ENCODE measurements at places on chromosomes 12 and 14.

DNA sequence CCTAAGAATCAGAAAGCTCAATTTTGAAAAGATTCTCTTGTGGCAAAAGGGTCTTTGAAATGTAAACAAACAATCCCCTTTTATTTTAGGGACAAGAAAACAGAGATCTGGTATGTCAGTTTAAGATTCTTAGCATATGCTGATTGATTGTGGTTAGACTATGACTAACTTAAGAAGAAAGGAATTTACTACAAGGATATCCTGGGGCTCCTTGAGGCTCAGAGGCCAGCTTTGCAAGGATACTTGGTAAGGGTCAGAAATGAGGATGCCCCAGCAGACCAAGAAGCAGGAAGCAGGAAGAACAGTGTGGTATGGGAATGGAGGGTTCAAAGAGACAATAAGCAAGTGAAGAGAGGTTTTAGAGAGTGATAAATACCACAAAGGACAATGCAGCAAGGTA, 474.6 kb downstream of the ETNK1 start:
- no peak for DNase-seq

GRCh38 chr12:49008943-49009342, 9.6 kb downstream of the PRKAG1 start:
- DNase-seq = no peak

DNA sequence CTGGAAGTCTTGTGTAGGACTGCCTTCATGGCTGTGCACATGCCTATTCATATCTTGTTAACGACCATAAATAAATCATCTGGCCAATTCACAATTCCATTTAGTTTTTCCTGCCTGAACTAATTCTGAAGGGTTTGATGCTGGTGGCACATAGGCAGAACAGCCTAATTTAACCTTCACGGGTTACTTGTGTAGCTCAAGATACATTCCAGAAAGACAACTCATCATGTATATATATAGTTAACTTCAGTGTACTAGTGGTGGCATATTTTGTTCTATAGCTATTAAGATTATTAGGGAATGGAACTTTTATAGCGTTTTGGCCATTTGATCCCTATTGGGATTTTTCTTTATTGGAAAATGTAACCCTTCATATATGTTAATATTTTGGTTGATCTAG, 31.4 kb downstream of the CFAP54 start:
- DNase-seq = no peak

- DNase-seq = no peak
Observed at GRCh38 chr12:102438047-102438826, 42.1 kb downstream of the IGF1 start.

DNA sequence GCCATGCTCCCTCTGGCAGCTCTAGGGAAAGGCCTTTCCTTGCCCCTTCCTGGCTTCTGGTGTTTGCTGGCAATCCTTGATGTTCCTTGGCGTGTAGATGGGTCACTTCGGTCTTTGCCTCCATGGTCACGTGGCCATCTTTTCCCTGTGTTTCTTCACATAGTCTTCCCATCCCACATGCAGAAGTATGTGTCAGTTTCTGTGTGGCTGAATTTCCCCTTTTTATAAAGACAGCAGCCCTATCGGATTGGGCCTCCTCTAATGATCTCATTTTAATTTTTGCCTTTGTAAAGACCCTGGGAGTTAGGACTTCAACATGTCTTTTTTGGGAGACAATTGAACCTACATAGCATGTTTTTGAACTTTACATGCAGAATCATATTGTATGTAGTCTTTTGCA, 107.2 kb upstream of the FGD4 start:
- DNase-seq = no peak

DNA sequence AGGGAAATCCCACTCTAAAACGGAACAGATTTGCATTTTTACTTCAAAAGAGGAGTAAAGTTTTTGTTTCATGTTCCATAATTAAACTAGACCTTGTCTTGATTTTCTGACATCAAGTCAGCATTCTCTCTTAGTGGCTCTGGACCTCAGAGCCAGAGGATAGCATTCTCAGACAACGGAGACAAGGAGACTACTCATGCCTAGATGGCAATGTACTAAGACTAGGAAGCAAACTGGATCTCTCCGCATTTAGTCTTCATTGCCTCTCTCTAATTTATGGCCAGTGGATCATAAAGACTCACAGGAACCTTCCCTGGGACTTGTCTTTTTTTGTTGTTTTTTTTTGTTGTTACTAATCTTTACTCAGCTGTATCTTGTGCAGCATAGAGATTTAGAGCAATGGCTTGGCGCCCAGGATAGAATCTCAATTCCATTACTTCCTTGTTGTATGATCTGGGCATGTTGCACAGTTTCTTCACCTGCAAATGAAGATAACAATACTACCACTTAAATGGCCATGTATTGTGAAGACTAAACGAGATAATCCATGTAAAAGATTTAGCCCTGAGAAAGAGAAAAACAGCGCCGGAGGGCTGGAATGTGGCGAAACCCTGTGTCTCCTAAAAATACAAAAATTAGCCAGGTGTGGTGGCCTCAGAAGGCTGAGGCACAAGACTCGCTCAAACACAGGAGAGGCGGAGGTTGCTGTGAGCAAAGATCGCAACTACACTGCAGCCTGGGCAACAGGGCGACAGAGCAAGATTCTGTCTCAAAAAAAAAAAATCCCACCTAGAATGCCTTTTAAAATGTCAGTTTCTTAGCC, 4.0 kb upstream of the GEMIN2 start:
- peak; percentile 34 for DNase-seq

- DNase-seq = no peak
Observed at GRCh38 chr14:53054457-53054856, 98.7 kb downstream of the DDHD1 start.

- no peak for DNase-seq
Observed at GRCh38 chr14:78986989-78987388, 816.8 kb downstream of the NRXN3 start.

DNA sequence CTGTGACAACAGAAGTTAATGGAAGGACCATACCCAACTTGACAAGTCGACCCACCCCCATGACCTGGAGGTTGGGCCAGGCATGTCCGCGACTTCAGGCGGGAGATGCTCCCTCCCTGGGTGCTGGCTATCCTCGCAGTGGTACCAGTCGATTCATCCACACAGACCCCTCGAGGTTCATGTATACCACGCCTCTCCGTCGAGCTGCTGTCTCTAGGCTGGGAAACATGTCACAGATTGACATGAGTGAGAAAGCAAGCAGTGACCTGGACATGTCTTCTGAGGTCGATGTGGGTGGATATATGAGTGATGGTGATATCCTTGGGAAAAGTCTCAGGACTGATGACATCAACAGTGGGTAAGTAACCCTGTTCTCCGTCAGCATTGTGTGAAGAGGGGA, 220.1 kb downstream of the NAV3 start:
- no peak for DNase-seq

DNA sequence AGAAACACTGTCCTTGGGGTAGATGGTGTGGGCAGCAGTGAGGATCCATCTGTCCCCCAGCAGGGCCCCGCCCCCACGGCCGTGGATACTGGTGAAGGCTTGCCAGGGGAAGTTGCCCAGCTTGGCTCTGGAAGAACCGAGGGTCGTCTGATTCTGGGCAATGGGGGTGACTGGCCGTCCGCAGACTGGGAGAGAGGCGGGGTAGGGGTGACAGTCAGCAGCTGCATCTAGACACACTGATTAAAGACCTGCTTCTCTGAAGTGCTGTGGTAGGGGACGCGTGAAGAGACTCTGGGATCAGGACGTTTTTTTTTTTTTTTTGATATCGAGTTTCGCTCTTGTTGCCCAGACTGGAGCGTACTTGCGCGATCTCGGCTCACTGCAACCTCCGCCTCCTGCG, 4.7 kb upstream of the C1R start:
- DNase-seq = no peak

DNA sequence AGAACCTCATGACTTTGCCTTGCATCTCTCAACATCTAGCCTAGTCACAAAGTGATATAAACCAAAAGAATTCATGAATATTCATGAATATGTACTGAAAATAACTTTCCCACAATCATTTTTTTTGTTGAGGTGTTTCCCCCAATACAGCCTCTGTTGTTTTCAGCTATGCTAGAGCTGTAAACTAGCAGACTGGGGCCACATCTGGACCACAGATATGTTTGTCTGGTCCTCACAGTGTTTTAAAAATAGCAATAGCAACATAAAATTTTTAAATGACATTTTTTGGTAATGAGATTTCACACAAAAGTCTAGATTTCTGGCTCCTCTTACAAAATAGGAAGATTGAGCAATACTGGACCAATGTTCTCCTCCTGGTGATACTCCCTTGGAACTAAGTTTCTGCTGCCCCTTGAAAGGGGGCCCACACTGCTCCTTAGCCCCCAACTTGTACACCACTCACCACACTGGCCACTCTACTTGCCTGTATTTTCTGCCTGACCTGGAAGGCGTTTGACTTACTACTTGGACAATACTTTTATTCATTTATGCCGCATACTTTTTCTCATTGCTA, 81.2 kb downstream of the BMP4 start:
- no peak for DNase-seq

GRCh38 chr14:68084256-68084655, 264.7 kb downstream of the RAD51B start:
- DNase-seq = no peak

DNA sequence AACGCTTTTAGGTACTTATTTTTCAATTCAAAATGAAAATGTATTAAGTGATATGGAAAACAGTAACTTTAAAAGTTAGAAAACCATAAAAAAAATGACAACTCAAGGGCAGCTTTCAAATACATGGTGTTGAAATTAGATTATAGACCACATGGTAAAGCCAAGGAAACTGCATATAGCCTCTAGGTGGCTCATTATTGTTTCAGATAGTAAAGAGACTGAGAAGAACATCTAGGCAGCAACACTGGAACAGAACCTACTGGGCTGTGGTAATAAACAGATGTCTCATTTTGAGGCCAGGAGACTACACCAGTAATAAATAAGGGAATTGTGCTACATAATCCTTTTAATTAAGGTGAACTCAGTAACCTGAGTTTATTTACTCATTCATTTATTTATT, 13.0 kb downstream of the FBXO33 start:
- DNase-seq = no peak

GRCh38 chr14:84482256-84483071, 1047.5 kb upstream of the FLRT2 start:
- no peak for DNase-seq

DNA sequence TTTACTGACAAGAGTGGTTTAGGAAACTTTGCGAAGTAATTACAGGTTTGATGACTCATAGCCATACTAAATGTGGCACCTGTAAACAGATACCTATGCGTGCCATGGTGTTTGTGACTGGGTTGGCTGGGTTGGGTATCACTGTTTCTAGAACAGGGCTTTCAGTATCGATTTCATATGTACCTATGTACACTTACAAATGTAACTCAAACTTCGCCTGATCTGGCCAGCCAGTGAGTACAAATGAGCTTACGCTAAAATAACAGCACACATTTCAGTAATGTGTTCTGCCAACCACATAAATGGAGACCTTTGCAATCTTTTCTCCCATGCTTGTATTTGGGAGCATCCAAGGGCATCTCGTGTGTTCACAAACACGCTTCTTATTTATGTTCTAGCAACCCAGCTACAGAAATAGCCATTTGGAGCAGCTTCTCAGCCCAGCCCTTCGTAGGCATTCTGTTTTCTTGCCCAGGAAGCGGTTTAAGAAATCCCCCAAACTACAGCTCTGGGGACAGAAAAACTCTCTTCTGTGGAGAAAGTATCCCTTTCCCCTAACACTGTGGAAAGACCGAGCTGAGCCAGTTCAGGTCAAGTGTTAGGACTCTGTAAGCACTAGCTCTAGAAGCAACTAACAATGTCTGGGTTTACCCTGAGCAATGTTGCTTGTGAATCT, 42.3 kb upstream of the MDM1 start:
- peak; percentile 67 for DNase-seq

- DNase-seq = peak; percentile 99
Observed at GRCh38 chr14:35046048-35046750, at the start of gene FAM177A1. TSS of gene FAM177A1 (plus strand) at chr14:35046272. CDS start at chr14:35046464, 192 bp downstream.

DNA sequence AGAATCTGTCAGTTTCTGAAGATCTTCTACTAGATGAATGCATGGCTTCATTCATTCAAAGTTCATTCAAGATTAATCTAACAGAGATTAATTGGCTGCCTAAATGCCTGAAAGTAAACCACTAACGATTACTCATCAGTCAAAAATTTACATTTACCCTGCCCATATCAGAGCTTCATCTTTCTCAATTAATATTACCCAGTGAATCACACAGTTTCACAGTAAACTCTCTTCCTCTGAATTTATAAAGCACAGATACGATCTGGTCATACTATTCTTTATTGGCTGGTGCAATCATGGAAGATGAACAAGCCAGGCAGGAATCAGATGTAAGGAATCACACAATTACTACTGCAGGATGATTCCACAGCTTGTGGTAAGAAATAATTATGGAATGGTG, 377.7 kb downstream of the SLC16A7 start:
- DNase-seq = no peak

DNA sequence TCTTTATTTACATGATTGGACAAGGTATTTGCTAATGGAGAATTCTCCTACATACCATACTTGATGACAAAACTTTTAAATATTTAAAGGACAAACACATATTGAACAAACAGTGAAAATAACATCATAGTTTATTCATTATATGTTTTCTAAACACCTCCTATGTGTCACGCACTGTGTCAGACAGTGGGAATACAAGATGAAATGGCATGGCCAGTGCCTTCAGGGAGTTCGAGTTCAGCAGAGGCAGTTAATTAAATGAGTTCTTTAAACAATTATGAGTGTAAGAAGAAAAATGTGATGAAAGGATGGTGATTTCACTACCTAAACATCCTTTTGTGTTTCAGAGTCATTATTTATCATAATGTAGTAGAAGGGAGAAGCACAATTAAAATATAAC, 159.8 kb downstream of the KCNH5 start:
- DNase-seq = no peak

- no peak for DNase-seq
Observed at GRCh38 chr12:128521981-128522380, 255.0 kb downstream of the TMEM132C start.

DNA sequence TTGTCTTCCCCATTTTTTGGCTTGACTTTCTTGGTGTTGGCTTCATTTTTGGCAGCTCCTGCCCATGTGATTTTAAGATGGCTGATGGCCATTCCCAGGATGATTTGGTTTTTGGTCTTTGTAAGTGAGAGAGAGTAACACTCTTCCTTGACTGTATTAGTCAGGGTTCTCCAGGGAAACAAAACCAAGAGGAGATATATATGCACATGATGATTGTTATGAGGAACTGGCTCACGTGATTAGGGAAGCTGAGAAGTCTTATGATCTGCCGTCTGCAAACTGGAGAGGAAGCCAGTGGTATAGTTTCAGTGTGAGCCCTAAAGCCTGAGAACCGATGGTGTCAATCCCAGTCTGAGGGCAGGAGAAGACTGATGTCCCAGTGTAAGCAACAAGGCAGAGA, 146.6 kb downstream of the NRXN3 start:
- DNase-seq = no peak

- no peak for DNase-seq
Observed at GRCh38 chr12:21073822-21074460, 57.1 kb upstream of the SLCO1B1 start.

DNA sequence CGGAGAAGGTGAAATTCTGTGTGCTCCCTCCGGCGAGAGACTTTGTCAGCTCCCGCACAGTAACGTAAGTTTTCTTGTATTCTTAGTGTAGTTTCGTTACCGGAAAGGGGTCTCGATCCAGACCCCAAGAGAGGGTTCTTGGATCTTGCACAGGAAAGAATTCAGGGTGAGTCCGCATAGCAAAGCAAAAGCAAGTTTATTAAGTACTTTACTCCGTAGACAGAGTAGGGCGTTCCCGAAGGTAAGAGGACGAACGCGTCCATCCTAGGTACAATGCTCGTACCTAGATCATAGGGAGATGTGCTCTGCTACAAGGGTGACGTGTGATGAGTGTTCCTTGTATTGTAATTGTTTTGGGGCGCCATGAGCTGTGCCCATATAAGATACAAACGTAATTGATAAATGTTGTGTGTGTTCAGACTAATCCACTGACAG, 293 bp downstream of the IFI27L1 start:
- DNase-seq = no peak
